ENCODE measurements at places on chromosomes 7 and 10.

GRCh38 chr7:79034730-79035129 is 418.7 kb downstream of the MAGI2 start:
- no peak for DNase-seq

- peak; percentile 84 for DNase-seq
Measured at GRCh38 chr10:7444551-7445121, 33.8 kb upstream of the SFMBT2 start.

GRCh38 chr10:118977835-118978234 is 51.7 kb upstream of the NANOS1 start:
- no peak for DNase-seq

GRCh38 chr7:81447351-81447952 is 322.4 kb downstream of the HGF start:
- peak; percentile 11 for DNase-seq

DNA sequence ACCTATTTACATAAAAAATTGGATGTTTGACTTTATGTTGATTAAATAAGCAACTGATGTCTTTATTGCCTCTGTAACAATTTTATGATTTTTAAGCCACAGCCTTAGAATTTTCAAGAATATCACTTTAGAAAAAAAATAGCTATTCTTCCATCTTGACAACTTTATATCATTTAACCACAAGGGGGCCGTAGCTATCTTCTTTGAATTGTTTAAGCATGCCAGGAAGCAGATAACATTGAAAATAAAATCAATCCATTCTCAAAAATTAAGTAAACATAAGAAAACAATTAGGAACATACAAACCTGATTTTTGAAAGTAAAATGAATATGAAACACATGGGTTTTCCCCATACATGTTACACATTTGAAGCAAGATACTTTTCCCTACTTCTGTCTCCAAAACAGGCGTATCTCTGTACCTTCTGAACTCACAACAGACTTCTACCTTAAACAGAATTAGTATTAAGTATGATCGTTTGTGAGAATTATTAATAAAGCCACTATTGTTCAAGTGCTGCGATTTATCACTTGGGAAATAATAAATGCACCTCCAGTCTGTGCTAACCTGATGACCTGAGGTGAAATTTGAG is 209.0 kb downstream of the CACNA2D1 start:
- peak; percentile 85 for DNase-seq

DNA sequence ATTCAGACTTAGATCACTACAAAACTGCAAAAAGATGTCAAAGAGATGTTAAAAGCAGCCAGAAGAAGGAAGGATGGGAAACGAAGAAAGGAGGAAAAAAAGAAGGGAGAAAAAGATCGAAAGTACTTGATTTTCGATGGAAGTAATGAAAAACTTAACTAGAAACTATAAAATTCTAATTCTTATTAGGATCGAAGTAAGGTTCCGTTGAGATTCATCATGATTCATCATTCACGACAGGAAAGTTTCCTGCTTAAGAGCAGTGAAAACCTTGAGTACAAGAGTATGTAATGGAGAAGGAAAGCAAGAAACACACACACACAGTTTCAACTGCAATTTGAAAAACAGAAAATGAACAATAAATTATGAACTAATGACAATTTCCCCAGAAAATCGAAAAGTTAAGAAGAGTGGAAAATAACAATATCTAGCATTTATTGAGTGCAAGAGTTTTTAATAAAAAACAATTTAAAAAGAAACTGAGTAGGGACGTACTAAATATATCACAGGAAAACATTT is 1.1 kb upstream of the ING3 start:
- no peak for DNase-seq

DNA sequence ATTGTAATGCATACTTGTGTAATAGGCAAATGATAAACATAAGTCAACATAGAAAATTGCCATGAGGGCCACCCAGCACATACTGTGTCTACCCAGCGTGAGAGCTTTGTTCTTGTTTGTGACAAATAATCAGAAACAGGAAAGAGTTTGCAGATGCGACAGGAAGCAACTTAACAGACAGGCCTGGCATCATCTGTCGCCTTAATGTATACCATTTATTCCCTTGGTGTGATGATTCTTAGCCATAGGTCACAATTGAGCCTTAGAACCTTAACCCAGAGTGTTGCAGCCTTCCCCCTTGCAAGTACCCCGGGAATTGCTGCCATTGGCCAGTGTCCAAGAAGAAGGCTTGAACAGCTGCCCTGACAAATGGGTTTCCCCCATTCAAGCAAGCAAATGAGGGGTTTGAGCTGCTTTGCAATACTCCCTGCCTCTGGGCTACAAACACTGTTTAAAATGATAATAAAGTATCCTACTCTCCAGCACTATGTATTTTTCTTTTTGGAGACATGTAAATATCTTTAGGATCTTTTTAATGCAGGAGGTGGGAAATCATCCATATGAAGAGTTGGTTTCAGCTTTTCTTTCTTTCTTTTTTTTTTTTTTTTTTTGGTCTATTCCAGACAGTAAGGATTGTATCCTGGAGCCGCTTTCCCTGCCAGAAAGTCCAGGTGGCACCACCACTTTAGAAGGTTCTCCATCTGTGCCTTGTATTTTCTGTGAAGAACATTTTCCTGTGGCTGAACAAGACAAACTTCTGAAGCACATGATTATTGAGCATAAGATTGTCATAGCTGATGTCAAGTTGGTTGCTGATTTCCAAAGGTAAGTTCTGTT is 80.0 kb downstream of the ZNF277 start:
- DNase-seq = peak; percentile 62

GRCh38 chr10:34739915-34740314 is 75.2 kb downstream of the PARD3 start:
- DNase-seq = no peak

- DNase-seq = no peak
Measured at GRCh38 chr7:117012284-117012683, 59.0 kb downstream of the ST7 start.

GRCh38 chr7:66629222-66630062 is 761 bp downstream of the KCTD7 start:
- no peak for DNase-seq

GRCh38 chr10:331186-331585 is 195.9 kb downstream of the ZMYND11 start:
- no peak for DNase-seq

DNA sequence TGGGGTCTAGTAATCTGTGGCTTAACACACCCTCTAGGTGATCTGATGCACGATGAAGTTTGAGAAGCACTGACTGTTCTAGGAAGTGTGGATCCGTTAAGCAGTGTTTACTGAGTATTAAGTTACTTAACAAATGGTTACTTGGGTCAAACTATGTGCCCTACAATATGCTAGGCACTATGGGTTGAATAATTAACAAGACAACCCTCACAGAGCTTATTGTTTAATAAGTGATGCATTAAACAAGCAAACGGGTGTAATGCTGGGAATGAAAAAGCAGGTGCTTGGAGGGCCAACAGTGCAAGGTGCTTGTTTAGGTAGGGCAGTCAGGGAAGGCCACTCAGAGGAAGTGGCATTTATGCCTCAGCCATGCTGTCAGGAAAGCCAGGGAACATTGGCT is 378.0 kb upstream of the PODXL start:
- DNase-seq = no peak

- DNase-seq = no peak
Measured at GRCh38 chr10:95341716-95342130, 50.9 kb upstream of the PDLIM1 start.

DNA sequence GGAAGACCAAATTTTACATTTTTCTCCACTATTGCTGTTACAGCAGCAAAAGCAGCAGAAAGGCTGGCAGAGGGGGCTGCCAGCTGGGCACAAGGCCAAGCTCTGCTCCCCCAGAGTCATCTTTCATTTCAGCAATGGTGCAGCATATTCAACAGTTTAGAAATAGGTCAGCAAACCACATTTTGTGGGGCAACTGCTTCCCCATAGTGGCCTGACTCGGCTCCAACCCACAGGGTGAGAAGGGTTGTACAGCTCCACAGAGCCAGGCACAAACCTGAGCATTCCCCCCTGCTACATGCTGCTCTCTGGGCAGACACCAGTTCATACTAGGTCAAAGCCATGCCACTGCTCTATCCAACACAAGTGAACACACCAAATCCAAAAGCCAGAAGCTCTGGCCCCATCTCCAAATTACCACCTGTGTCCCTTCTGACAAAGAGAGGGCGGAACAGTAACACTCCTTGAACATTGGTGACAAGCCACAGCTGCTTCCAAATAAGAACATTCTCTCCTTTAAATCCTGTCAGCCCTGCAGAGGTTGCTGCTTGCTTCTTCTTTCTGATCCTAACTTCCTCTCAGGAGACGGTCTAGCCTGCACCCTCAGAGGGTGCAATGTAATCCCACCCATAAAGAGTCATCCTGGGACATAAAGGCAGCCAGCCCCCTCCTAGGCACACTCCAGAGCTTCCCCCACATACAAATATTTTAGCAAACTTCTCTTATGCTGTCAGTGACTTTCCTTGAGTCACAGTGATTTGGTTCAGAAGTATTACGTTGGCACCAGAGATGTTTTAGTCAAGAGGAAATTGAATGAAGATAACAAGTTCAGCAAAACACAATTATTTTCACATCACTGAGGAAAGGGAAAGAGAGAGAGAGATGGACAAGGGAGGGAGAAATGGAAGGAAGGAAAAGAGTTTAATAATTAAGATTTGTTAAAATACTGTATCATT is 39.0 kb upstream of the SLIT1 start:
- DNase-seq = no peak

GRCh38 chr10:5424751-5425150 is 12.4 kb downstream of the NET1 start:
- no peak for DNase-seq

DNA sequence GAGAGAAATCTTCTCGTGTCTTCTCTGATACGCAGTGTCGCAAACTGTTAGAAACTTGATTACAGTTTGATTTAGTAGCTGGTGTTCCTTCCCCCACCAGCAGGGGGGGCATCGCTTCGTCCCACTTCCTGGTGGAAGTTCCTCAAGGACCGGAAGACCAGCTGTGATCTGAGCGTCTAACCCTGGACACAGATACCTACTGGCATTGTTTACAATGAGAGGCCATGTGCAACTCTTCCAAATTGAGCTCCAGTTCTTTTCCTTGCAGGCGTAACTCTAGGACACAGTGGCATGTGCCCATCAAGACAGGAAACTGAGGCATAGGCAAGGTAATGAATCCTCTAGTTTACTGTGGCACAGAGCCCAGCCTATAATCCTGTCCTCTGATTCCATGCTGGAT is 219.0 kb downstream of the CCDC3 start:
- no peak for DNase-seq

- DNase-seq = no peak
Measured at GRCh38 chr7:157122800-157123495, 15.8 kb upstream of the UBE3C start.

Data from hippocampal formation (tissue), 2 donors.